Esophagus muscularis mucosa (tissue), 4 donors: ENCODE measurements at places on chromosomes 5 and 9.

DNA sequence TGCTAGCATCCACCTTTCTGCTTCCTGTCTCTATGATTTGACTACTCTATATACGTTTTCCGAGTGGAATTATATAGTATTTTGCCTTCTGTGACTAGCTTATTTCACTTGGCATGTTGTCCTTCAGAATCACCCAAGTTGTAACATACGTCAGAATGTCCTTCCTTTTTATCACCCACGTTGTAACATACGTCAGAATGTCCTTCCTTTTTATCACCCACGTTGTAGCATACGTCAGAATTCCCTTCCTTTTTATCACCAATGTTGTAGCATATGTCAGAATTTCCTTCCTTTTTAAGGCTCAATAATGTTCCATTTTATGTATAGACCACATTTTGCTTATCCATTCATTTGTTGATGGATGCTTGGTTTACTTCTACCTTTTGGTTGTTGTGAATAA is 22.9 kb upstream of the TAS2R1 start:
- no peak for DNase-seq

- no peak for DNase-seq
Observed at GRCh38 chr5:175753536-175754402, 95.9 kb downstream of the HRH2 start.

- DNase-seq = no peak
Observed at GRCh38 chr5:32163053-32163452, 11.1 kb downstream of the GOLPH3 start.

DNA sequence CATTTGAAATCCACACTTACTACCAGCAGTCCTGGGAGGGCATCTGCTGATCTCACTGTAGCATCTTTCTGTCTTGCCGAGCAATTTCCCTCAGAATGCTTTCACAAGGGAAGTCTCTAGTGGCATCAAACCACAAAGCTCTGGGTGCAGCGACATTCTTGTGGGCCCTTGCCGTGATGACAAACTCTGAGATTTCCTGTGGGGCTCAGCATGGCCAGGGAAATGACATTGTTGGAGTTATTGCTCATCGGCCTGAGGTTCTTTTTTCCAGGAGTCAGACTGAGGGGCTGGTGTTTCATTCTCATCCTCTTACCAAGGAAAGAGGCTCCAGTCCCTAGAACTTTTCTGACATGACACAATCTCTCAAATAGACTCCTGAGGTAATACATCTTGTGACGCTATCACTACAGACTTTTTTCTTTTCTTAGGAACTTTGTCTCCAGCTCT is 51.4 kb downstream of the PFDN1 start:
- DNase-seq = no peak

DNA sequence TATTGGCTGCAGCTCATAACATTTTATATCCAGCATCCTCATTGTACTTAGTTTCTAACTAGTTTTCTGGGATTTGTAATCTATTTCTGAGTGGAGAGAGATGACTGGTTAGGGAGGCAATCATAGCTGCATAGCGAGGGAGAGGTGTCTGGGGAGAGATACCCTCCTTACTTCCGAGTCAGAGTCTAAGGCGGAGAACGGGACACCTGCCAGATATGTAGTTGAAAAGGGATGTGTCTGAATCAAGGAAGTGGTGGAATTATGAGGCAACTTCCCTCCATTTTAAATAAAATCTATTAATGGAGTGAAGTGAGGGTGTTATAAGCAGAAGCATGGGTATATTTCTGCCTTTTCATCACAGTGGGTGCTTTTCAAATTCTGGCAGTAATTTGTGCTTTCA is 126.5 kb downstream of the MAST4 start:
- no peak for DNase-seq

DNA sequence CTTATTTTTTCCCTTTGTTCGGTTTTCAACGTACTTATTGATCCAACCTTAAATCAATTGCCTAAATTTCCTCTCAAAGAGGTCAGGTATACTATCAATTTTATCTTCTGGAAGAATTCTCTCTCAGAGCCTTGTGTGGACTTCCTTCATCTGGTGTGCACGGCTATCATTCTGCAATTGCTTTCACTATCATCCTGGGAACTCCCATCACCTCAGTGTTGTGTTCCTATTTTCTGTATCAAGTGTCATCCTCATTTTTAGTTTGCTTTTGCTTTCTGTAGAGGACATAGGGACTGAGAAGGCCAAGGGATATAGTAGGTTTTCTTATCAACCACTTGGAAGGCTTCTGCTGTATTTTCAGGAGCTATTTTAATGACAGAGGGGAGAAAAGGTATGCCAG is 11.3 kb downstream of the STOM start:
- no peak for DNase-seq

DNA sequence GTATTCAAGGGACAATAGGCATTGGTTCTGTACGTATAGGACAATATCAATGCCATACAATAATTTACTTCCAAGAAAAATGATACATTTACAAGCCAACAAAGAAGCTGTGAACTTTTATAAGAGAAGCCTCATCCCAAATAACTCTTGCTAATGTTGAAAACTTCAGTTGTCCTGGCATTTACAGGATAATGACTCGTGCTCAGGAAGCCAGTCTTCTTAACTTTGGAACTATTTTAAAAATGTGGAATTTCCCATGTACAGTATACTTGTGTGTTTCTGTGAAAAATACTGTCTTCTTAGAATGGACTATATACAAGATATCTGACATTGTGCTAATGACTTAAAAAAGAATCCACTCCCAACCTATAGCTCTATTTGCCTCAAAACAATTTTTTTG is 1479.3 kb upstream of the CDH9 start:
- DNase-seq = no peak

DNA sequence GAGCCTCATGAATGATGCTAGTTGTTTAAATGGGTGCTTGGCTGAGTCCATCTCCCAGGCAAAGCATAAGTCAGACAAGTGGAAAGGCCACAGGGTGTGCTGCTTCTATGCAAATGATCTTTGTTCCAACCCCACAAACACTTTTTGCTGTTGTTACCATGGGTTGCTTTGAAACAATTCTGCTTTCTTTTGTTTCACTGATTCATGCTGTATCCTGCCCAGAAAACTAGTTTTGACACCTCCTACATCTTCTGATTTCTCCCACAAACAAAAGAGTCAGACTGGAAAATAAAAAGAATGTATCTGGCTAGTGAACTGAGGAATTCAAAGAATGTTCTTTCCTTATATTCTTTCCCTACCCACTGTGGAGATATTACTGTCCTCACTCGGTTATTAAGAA is 298.6 kb downstream of the DIRAS2 start:
- DNase-seq = no peak

DNA sequence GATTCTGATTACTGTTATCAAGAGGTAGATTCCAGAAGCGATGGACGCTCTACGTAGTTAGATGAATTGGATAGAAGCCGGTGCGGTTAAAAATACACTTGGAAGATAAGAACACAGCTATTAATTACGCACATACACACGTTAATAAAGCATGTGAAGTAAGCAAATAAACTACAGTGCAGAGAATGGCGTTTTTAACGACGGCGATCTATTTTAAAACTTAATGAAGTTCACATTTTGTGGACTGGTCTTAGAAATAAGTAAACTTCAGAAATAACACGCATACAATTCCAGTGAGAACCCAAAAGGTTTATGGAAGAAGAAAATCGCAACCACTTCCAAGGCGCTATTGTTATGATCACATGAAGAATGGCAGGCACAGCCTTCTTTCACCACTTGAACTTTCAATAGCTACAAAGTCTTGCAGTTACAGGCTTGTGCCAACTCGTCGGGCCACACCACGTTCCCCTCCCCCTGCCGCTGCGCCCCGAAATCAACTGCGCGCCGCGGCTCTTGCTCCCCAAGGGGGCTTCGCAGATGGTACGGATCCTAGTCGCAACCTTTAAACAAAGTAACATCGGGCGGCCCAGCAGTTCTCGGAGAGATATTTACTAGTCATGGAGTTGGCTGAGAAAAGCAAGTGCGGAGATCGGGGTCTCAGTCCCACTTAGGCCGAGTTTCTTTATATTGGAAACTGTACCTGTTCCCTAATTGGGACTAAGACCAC is 866 bp upstream of the SEMA6A start:
- no peak for DNase-seq

- DNase-seq = no peak
Observed at GRCh38 chr5:78779771-78780616, 131.4 kb upstream of the LHFPL2 start.

- DNase-seq = no peak
Observed at GRCh38 chr5:171355302-171355724, 32.3 kb upstream of the NPM1 start.

- DNase-seq = no peak
Observed at GRCh38 chr9:18343784-18344183, 130.2 kb upstream of the ADAMTSL1 start.

DNA sequence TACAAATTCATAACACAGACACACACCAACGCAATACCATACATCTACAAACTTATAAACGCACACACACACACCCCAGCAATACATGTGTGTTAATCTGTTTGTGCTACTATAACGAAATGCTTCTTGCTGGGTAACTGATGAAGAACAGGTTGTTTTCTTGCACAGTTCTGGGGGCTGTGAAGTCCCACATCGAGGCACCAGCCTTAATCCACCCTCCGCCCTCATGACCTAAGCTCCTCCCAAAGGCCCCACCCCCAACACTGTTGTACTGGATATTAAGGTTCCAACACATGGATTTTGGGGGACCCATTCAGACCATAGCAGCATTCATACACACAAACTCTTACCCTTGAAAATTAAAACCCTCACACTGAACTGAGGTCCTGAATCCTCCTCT is 38.8 kb upstream of the LPCAT1 start:
- DNase-seq = no peak

GRCh38 chr5:54234304-54234933 is 76.0 kb downstream of the ARL15 start:
- no peak for DNase-seq

GRCh38 chr5:40674661-40675235 is 5.0 kb upstream of the PTGER4 start:
- DNase-seq = no peak

GRCh38 chr9:93183663-93184431 is at the start of gene WNK2:
Gene WNK2, plus strand, starts transcription at chr9:93184139. Its CDS starts 791 bp downstream, at chr9:93184930.
- DNase-seq = no peak

DNA sequence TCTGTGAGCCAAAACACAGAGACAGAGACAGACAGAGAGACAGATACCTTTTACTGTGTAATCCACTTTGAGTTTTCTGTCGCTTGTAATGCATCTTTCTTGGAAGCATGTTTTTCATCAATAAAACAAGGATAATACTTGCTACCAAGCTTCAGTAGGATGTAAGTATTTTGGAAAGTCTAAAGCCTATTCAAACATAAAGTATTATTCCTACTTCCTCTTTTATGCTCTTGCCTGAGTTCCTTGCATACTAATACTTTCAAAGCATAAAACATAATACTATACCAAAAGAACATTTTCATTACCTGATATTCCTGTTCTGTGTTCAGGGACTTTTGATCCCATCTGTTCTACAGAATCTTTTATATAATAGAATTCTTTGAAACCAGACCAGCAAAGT is 64.5 kb upstream of the SLC30A5 start:
- DNase-seq = no peak

DNA sequence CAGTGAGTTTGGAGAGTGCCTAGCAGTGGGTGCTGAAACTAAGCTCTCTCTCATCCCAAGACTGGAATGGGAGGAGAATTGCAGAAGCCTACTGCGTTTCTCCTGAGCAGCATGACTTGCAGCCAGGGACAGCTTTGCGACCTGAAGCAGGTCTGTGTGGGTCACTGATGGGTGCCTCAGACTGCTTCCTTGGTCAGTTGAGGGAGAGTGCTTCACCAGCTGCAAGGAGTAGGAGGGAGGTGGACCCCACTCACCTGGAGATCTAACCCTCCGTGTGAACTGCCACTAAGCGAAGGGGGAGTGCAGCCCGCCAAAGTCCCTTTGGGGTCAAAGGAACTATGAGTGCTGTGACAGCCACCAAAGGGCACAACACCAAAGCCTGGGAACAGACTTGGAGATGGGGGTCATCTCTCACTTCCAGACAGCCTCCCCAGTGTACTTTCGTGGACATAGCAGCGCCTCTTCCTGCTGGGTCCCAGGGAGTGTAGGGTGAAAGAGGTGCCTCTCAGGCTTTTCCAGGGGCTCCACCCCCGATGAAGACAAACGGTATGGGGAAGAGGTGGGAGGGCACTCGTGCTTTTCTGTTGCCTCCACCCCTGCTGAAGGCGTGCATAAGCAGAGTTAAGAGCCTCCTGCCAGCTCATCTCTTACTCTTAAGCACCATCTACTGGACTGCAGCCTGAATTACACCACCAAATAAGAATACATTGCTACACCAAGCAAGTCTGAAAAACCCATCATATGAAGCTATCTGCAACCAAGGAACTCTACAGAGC is 34.3 kb upstream of the MACIR start:
- DNase-seq = no peak

DNA sequence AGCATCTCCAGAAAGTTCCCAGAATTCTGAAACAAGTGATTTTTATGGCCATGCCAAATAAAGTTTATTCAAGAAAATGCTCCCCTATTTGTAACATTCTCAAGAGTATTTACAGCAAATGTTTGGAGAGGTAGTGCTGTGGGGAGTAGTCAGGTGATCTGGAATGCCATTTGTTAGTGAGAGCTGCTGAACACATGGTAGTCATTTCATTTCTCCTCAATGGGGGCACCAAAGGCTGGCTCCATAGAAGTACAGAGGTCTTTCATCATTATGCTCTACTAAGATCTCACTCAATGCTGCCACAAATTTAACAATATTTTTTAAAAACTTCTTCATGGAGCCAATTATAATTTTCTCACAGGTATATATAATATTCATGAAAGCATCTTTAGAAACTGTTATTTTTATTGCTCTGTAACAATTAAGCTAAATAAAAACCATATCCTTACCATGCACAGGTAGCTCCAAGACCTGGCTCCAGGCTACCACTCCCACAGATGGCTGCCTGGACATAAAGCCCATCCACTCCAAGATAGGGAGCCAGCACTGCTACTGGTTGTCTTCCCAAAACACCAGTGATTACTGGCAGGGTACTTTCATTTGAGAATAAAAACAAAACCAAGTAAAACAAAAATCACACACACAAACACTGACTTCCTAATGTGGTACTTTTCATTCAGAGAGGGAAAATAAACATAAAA is 200.8 kb downstream of the PLK2 start:
- DNase-seq = no peak

GRCh38 chr5:123083298-123083697 is 5.7 kb upstream of the PRDM6 start:
- no peak for DNase-seq

- DNase-seq = no peak
Observed at GRCh38 chr5:141519605-141520565, 31.0 kb downstream of the PCDHGC5 start.
